ENCODE measurements at places on chromosomes 3 and 15. TPM values are rescaled to one million over a fixed set of nuclear protein-coding genes. Genes with fewer than 3 reads are reported as not detected.

GRCh38 chr15:47460795-47461573 lies 256.3 kb upstream of the SEMA6D start:
- no peaks in the 10 kb centered on the region for H3K36me3 ChIP-seq
- H3K27ac ChIP-seq, result no peak overlapping the region
- H3K27me3 ChIP-seq, result no peaks in the 10 kb centered on the region
- DNase-seq, result no peak
- H3K4me1 ChIP-seq, result no peaks in the 10 kb centered on the region

- H3K27me3 ChIP-seq, result no peaks in the 10 kb centered on the region
- H3K4me1 ChIP-seq, result peaks cover 4% of the 10 kb centered on the region
- no peak for DNase-seq
- H3K27ac ChIP-seq, result no peak overlapping the region
- no peaks in the 10 kb centered on the region for H3K36me3 ChIP-seq
Measured at GRCh38 chr3:134602440-134602814, 48.4 kb downstream of the KY start.

DNA sequence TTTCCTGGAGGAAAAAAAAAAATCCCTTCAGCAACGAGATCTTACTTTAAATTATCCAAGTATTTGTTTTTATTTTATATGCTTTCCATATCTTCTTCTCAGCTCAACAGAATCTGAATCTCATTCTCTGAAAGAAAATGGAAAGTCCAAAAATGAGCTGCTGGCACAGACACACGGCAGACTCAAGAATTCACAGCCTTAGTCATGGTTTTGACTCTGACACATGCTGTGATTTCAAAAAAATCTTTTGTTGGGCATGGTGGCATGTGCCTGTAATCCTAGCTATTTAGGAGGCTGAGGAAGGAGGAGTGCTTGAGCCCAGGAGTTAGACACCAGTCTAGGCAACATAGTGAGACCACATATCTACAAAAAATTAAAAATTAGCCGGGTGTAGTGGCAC lies 565.0 kb downstream of the MAGI1 start:
- H3K36me3 ChIP-seq, result no peaks in the 10 kb centered on the region
- no peak overlapping the region for H3K27ac ChIP-seq
- no peak overlapping the region for H3K4me3 ChIP-seq
- DNase-seq, result no peak

The GOLGA8S gene
- total RNA-seq, result 0.14 TPM

GRCh38 chr3:128503164-128503651 lies 10.2 kb upstream of the GATA2 start:
- DNase-seq, result no peak
- H3K4me1 ChIP-seq, result no peaks in the 10 kb centered on the region
- H3K27ac ChIP-seq, result no peak overlapping the region
- H3K4me3 ChIP-seq, result no peak overlapping the region
- peaks cover 14% of the 10 kb centered on the region for H3K27me3 ChIP-seq

DNA sequence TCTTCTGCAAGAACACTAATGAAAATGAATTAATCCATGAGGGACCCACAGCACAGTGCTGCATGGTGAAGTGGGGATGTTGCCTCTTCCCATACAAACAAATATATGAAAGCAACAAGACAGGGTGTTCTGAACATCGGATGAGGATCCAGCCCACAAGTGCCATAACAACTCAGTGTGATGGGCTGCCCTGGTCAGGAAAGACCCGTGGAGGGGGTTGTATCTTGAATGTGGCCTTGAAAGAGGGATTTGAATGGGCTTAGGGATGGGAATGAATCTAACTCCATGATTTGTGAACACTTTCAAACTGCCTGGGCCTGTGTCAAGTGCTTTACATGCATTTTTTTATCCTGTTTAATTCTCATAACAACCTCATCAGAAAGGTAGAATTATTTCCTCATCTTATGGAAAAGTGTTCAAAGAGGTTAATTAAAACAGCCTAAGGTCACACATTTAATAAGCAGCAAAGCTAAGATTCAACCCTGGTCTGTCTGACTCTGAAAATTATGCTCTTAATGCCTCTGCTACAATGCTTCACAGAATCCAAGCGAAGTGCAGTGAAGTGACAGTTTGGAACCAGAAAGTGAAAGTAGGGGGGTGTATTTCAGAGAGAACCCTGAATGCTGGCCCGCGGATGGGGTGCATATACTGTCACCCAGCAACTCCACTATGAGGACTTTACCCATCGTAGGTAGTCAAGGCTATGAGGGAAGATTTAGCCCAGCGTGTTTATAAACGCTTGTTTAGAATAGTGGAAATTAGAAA lies 65.6 kb upstream of the HEG1 start:
- H3K36me3 ChIP-seq, result no peaks in the 10 kb centered on the region
- no peak overlapping the region for H3K27ac ChIP-seq
- H3K27me3 ChIP-seq, result no peaks in the 10 kb centered on the region

The TMCO5A gene
- not detected for total RNA-seq

The NANOGP8 gene
- not detected for total RNA-seq

- H3K4me1 ChIP-seq, result no peaks in the 10 kb centered on the region
- DNase-seq, result no peak
- H3K4me3 ChIP-seq, result no peak overlapping the region
- H3K36me3 ChIP-seq, result no peaks in the 10 kb centered on the region
- no peaks in the 10 kb centered on the region for H3K27me3 ChIP-seq
- no peak overlapping the region for H3K27ac ChIP-seq
Measured at GRCh38 chr3:80767604-80768003, 993.8 kb downstream of the GBE1 start.

The C3orf49 gene
- total RNA-seq, result not detected

GRCh38 chr3:123336441-123336851 lies 112.4 kb downstream of the ADCY5 start:
- H3K27me3 ChIP-seq, result no peaks in the 10 kb centered on the region
- H3K27ac ChIP-seq, result peak overlapping the region; percentile 59
- no peak for DNase-seq

- no peak overlapping the region for H3K27ac ChIP-seq
- H3K4me3 ChIP-seq, result no peak overlapping the region
- peaks cover 18% of the 10 kb centered on the region for H3K4me1 ChIP-seq
- no peak for DNase-seq
- no peaks in the 10 kb centered on the region for H3K27me3 ChIP-seq
Measured at GRCh38 chr3:49745986-49746385, 22.2 kb upstream of the GMPPB start.

- no peaks in the 10 kb centered on the region for H3K27me3 ChIP-seq
- H3K4me1 ChIP-seq, result peaks cover 45% of the 10 kb centered on the region
- peak overlapping the region; percentile 100 for H3K27ac ChIP-seq
- no peak for DNase-seq
- H3K36me3 ChIP-seq, result no peaks in the 10 kb centered on the region
Measured at GRCh38 chr15:92883163-92883875, 16.8 kb upstream of the CHD2 start.

DNA sequence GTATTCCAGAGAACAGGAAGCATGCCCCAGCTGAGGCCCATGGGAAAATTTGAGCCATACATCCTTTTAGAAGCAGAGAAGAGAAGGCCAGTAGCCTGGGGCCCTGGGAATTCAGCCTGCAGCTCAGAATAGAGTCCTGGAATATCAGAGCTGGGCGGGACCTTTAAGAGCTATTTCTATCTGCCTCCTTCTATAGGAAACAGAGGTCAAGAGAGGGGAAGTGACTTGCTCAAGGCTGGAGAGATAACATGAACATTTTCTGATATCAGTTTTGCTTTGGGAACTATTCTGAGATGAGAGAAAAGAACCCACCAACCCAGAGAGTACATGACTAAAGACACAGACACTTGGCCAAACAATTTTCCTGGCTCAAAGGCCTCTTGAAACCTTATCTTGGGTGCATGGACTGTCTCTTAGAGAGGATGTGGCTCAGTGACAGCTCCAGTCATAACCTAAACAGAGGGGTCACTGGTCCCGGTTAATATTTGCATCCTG lies 26.0 kb downstream of the MASP1 start:
- no peak overlapping the region for H3K4me3 ChIP-seq
- DNase-seq, result no peak
- no peak overlapping the region for H3K27ac ChIP-seq
- H3K36me3 ChIP-seq, result no peaks in the 10 kb centered on the region

- peaks cover 3% of the 10 kb centered on the region for H3K36me3 ChIP-seq
- H3K4me1 ChIP-seq, result peaks cover 9% of the 10 kb centered on the region
- no peak for DNase-seq
Measured at GRCh38 chr3:149751551-149751950, 738 bp downstream of the COMMD2 start.

- no peak for DNase-seq
- H3K4me1 ChIP-seq, result peaks cover 72% of the 10 kb centered on the region
- H3K27ac ChIP-seq, result peak overlapping the region; percentile 72
- no peaks in the 10 kb centered on the region for H3K36me3 ChIP-seq
Measured at GRCh38 chr3:111764645-111765091, 94.4 kb upstream of the PHLDB2 start.

The PTPRG gene
- total RNA-seq, result 154 TPM
